ENCODE measurements at places on chromosomes 1 and 21.

DNA sequence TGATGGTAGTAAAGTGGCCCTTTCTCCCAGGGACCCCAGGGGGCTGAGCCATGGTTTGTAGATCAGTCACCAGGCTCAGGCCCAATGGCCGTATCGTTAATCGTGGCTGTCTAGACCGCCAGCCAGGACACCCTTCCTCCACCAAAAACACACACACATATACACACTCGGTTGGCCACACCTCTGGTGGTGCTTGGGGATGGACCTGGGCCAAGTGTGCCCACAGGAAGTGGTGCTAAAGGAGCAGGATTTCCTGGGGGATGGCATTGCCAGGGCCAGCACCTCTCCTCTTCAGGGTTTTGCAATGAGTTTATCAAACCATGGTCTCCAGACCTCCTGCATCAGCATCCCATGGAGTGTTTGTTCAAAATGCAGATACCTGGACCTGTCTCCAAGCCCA is 36.2 kb downstream of the CITED4 start:
- DNase-seq = peak; percentile 38

- no peak for DNase-seq
These were observed 42.8 kb upstream of the MARK1 start for GRCh38 chr1:220485131-220485530.

DNA sequence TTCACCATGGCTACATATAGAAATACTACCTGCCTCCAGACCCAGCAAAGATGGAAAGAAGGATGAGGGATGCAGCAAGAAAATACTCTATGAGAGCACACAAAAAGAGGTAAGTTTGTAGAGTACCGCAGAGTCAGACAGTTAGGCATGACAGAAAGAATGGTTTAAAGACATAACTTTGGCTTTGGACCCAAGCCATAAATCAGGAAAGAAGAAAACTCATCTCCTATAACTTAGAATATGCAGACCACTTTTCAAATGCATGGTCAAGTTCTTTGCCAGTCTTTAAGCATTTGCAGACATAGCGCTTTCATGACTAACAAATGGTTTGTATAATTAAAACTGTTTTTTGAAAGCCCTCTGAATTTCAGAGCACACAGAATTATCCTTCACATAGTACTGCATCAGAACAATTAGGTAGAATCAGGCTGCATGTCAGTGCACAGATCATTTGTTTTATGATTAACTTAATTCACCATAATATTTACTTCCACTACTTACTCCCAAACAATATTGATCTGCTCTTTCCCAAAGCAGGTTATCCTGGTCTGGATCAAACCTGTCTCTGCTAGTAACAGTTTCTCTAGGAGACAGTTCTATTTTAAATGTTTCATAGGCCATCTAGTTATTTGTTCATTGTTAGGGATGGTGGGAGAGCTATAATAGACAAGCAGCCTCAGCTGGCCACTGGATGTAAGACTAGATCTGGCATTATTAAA is 280.7 kb upstream of the NR5A2 start:
- no peak for DNase-seq

DNA sequence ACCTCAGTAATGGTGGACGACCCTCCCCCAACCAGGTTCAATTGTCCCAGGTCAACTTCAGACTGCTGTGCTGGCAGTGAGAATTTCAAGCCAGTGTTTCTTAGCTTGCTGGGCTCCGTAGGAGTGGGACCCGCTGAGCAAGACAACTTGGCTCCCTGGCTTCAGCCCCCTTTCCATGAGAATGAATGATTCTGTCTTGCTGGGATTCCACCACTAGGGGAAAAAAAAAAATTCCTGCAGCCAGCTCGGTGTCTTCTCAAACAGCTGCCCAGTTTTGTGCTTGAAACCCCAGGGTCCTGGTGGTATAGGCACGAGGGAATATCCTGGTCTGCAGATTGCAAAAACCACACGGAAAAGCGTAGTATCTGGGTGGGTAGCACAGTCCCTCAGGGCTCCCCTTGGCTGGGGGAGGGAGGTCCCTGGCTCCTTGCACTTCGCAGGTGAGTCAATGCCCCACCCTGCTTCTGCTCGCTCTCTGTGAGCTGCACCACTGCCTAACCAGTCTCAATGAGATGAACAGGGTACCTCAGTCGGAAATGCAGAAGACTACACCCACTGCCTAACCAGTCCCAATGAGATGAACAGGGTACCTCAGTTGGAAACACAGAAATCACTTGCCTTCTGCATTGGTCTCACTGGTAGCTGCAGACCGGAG is 41.5 kb downstream of the GBP6 start:
- no peak for DNase-seq

DNA sequence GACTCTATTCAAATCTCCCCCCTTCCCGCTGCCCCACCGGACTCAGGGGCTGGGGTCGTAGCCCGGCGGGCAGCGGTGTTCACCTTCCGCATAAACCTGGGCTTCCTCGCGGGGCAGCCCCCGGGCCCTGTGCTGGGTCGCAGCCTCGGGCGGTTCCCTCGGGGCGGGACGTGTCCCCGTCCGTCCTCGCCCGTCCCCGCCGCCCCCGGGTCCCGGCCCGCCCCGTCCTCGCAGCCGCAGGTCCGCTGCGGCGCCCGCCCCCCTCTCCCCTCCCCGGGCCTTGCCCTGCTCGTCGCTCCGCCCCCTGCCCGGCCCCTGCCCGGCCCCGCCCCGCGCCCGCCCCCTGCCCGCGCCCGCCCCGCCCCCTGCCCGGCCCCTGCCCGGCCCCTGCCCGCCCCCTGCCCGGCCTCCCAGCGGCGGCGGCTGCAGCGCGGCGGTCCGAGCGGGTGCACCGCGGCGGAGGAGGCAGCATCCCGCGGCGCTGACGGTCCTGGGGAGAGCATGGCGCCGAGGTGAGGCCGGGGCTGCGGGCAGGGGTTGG is at the start of gene COL18A1:
Gene COL18A1, plus strand, starts transcription at position 436 of the 541 bp plus-strand sequence. Its CDS starts 66 bp downstream, at position 502.
- peak; percentile 76 for DNase-seq

GRCh38 chr1:212034516-212035122 is 738 bp downstream of the INTS7 start:
- DNase-seq = no peak

- DNase-seq = no peak
These were observed 5.5 kb downstream of the GSTM4 start for GRCh38 chr1:109661391-109661790.

- no peak for DNase-seq
These were observed 30.3 kb downstream of the SELL start for GRCh38 chr1:169681140-169681539.

DNA sequence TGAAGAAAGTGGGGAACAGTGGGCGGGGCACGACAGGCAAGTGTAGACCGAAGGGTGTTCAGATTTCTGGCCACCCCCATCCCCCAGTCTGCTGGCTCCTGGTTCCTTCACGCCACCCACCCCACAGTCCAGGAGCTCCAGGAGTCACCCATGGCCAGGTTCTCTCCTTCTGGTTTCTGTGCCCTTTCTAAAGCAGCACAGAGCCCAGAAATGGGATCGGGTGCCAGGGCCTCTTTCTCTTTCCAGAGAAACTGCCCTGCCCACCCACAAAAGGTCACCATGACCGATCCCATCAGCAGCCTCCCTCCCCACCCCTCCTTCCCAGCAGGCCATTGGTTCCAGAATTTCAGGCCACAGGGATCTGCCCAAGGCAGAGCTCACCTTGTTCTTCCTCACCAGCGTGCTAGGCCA is 3.2 kb upstream of the CELSR2 start:
- no peak for DNase-seq

DNA sequence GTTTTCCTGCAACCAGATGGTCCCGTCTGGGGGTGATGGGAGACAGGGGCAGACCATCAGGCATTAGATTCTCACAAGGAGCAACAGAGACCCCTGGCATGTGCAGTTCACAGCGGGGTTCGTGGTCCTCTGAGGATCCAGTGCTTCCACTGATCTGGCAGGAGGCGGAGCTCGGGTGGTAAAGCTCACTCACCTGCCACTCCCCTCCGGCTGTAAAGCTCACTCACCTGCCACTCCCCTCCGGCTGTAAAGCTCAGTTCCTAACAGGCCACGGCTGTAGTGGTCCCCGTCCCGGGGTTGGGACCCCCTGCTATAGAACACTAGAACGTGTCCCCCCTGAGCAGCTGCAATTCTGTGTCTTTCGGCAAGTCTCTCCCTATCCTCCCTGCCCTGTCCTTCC is 4.6 kb downstream of the KRTAP10-12 start:
- DNase-seq = no peak

DNA sequence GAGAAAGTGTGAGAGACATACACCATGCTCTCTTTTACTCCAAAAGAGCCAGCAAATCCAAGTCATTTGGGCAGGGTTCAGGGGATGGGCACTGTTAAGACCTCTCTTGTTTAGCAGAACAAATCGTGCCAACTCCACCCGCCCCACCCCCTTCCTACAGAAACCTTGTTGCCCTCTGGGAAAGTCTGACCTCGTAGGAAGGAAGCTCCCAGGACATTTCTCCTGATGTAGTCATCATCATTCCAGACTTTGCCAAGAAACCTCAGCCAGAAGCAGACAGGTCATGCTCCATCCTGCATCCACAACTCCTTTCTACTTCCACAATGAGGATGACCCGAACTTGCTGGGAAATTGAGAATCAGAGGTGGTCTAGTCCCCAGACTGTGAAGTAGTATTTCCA is 57.7 kb downstream of the UBE2T start:
- no peak for DNase-seq

DNA sequence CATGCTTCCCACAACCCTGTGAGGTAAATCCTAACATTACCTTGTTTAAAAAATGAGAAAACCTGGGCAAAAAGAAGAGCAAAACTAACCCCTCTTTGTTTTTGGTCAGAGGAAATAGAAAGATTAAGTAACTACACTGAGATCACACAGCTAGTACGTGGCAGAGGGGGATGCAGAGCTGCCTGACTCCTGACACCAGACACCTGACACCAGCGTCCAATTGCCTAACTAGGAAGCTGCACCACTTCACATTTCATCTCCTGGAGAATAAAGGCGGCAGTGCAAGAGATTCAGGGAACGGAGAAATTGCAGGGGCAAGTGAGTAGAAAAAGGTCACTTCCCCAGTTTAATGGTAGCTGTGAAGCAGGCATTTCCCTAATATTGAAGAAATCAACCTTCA is 229.3 kb upstream of the PTBP2 start:
- DNase-seq = no peak

DNA sequence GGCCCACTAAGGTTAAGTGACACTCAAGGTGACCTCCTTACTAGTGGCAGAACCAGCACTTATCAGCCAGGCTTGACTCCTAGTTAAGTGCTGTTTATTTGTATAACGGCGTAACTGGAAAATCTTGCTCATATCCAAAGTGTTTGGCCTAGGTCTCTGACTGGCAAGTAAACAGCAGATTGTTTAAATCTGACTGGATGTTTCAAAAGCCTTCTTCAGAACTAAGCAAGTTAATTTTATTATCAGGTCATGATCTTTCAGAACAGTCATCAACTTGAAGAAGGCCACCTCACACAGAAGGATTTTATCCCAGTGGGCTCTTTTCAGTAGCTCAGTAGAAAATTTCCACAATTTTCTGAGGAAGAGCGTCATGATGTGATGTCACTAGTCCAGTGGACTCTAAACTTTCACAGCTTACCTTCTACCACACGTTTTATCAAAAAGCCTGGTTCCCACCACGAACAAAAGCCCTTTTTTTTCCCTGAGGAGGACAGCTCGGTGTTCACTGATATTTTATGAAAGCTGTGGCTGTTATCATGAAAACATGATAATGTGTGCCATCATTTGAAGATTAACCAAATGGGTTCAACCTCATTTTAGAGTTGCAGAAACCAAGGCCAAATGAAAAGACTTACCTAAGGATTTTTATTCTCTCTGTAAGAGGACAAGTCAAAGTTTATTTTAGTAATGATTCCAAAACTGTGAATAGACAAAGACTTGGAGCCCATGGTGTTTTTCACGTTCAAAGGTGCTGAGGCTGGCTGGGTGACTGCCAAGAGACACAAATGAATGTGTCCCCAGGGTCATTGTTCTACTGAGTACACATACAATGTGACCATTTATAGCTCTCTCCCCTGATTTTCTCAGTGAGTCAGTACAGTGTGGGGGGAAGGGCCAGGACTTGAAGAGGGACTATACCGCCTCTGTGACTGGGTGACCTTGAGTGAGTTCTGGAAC is 9.1 kb downstream of the SGIP1 start:
- no peak for DNase-seq

DNA sequence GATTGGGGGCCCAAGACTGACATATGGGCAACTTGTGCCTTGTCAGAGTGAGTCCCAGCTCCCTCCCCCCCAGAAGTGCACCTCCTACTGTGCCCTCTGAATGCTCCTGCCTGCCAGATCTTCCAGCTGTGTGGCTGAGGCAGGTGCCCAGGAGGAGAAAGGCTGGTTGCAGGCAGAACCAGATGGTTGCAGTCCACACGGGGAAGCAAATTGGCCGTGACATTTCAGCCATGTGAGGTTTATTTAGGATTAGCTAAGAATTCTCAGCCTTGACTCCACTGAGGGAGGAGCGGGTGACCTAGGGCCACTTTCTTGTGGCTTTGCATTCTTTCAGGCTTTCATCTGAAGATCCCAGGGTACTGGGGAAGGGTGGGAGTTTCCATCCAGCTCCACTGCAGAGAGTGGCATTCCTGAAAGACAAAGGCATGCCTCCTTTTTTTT is 33.8 kb downstream of the PEX14 start:
- no peak for DNase-seq

- DNase-seq = no peak
These were observed 5.1 kb upstream of the OSCP1 start for GRCh38 chr1:36455386-36455785.

DNA sequence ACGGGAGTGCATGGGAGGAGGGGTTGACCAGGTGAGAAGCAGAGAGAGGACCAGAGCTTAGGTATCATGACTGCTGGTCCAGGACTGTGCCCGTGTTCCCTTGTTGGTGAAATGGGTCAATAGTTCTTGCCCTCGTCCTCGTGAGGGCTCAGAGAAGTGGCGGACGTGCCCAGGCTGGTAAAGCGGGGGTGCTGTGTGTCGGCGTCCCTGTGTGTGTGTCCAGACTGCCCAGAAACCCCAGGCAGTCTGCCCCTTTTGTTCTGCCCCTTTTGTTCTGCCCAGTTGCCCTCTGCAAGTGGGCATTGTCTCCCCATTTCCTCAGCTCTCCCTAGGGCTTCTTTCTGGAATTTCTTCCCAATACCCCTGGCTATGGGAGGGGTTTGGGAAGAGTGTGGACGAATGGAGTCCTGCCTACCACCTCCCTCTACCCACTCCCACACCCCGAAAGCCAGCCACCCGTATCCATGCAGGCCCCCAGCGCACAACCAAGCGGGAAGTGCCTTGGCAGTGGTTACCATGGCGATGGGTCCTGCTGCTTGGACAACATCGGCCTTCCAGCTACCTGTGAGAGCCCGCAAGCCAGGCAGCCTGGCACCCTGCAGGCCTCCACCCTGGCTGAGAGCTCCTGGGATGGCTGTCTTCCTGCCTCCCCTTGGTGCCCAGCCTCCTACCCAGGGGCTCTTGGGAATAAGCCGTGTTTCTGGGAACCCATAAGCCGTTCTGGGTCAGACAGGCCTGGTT is 34.7 kb downstream of the ACOT11 start:
- no peak for DNase-seq
